Breast epithelium (tissue), 4 donors: ENCODE measurements at places on chromosomes 7 and 10.
A peak's percentile ranks its signal among the peaks of the same experiment; 100 is the strongest.

GRCh38 chr10:73862011-73862410, 12.3 kb downstream of the CAMK2G start:
- DNase-seq = no peak

DNA sequence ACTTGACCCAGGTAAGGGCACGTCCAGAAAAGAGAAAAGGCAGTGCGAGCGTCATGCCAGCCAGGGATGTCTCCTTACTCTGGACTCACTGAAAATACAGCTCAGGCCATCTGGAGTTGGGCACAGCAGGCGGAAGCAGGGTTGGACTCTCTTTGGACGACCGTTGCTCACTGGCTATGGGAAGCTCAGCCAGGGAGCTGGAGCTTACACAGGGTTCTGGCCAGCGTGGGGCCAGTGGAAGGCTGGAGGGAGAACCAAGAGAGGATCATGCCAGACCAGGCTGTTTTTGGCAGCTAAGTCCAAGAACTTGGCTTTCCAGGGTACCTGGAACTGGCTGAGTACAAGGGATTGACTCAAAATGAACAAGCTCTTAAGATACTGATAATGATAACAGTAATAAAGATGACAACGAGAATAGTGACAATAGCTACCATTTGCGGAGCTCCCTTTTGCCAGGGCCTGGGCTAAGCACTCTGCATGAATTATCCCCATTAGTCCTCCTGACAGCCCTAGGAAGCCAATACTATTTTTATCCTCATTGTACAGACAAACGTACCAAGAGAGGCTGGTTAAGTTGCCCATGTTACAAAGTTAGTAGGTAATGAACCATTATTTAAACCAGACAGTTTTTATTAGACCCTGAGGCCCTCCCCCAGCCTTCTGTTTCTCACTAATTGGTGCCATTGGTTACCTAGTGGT, 177.6 kb downstream of the PTPN20 start:
- DNase-seq = no peak

DNA sequence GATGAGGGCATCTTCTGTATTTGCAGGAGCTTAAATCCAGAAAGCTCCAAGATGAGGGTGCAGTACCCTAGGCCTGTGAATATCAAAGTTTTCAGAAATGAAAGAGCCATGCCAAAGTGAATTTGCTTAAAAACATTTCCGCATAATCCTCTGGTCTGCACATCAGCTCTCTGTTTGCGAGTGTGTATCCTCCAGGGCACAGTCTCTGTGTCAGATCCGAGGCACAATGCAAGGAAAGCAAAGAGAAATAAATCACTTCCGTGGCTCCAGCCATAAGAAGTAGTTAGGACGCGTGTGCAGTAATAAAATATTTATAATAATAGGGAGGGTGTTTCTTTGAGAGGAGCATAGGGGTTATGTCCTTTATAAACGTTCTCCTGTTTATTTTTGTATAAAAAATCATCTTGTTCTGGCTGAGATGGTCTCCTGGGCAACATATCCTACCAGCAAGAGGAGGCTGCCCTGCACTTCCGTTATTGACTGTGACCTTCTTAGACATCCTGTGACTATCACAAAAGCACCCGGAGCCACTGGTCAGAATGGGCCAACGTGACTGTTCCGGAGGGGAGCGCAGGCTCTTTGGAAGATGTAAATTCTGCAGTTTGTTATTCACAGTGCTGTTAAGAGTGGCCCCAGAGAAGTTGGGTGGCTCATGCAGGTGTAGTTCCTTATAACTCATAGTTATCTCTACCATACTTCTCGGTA, 667.6 kb upstream of the FOXK1 start:
- no peak for DNase-seq

- DNase-seq = no peak
Measured at GRCh38 chr7:96723622-96724021, 14.0 kb upstream of the SEM1 start.

- DNase-seq = no peak
Measured at GRCh38 chr10:114914560-114914959, 23.4 kb upstream of the TRUB1 start.

GRCh38 chr10:102468683-102469082, 17.3 kb upstream of the C10orf95 start:
- DNase-seq = no peak

DNA sequence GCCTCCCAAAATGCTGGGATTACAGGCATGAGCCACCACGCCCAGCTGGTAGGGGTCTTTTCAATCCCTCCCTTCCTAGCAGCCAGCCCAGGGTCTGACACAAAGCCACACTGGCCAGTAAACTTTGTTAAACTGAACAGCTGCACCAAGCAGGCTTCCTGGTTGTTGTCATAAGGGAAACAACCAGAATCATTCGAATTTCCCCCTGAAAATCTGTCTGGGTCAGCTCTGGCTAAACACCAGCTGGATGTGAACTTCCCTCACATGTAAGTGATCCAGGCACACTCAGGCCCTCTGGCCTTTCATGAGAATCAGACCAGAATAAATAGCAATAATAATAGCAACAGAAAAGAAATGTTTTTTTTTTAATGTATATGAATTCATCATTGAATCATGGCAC, 7.4 kb downstream of the IMPDH1 start:
- DNase-seq = no peak

DNA sequence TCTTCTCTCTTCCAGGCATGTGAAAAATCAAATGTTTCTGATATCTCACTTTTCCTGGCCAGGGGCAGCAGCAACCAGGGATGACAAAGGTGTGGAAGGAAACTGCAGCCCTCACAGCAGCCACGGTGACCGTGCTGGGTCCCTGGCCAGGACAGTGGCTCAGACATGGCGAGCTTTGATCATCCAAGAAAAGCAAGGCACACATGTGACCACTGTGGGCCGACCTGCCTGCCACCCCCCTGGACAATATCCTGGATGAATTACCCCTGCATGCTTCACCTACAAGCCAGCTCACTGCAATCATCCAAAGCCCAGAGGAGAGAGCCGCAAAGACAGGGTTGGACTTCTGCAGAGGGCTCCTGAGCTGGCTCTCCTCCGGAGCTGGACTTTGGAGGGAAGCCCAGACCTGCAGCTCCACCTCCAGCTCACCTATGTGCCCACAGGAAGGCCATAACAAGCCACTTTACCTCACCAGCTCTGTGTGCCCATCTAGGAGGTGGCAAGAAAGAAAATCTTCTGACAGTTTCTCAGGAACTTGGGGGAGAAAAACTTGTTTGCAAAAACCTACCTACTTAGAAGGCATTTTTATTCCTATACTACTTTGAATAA, 2.7 kb downstream of the CHST15 start:
- DNase-seq = peak; percentile 73

DNA sequence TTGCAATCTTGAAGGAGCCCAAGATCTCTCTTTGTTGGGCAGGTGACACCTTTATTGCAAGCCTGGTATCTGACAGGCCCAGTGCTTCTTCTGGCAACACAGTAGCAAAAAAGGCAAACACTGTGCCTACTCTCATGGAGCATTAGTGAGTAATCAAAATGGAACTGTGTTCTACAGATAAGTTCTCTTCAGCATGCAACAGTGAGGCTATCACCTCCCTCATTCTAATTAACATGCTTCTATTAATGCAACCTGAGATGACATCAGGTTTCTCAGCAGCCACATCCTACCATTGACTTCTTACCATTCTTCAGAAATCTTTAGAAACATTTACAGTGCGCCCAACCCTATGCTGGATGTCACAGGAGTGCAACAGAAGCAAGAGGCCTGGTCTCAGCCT, 77.9 kb upstream of the KCNMA1 start:
- no peak for DNase-seq

- no peak for DNase-seq
Measured at GRCh38 chr10:95475827-95476468, 85.2 kb downstream of the SORBS1 start.

DNA sequence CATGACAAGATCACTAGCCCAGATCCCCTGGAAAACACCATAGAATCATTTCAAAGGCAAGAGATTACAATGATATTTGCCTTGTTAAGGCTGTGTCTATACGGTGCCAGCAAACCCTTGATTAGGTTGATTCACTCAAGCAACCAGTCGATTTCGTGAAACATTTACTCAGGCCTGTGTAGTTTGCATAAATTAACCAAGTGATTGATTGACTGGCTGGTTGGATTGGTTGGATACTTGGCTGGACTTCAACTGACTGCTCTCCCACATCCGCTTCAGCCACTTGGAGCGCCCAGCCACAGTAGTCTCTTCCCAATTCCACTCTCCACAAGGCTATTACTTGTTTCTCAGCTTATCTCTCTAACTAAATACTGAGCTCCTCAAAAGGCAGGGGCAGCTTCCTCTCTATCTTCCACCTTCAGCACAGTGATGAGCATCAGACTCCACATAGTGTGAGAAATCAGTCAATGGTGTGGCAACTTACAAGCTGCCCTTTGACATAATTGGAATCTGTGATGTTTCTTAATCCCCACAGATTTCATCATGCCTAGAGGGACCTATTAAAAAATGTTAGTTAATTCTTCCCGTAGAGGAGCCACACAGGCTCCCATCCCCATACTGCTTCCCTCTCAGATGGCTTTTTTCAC, 217.4 kb downstream of the GRM8 start:
- no peak for DNase-seq

GRCh38 chr7:142832417-142832816, 22.5 kb upstream of the EPHB6 start:
- DNase-seq = no peak

DNA sequence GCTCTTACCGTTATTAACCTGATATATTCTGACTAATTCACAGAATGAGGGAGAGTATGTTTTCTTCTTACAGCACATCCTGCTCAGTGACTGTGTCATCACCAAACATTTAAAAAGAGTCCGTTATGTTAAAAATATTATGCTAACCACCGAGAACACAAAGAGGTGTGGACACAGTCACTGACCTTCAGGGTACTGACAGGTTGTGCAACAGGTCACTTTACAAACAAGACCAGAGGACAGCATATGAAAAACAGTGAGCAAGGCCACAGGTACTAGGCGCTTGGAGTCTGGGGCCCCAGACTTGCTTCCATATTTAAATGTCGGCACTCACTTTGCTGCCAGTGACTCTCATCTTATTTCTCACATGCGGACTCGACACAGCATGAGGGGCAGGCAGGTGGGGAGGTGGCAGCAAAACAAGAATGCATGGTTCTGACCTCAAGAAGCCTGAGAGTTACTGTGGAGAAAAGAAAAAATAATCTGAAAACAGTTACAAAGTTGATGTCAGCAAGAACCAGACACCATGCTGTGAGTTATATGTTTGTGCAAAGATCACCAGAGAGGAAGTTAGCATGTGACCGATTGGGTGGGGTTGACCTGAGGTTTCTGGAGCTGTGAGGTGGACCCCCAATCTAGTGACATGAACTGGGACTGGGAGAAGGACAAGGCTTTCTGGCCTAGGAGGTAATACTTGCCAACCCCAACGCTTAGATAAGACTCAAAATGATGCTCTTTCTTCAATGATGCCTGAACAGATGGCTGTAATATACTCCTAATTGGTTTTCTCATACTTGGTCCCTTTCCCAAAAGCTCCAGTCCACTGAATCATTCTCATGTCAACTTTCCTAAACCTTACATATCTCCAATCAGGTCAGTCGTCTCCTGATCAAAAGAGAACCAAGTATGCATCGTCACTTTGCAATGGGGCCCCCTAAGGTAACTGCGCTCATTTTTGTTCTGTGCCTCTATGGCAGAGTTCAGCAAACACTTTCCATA, 102.4 kb downstream of the HIPK2 start:
- no peak for DNase-seq

DNA sequence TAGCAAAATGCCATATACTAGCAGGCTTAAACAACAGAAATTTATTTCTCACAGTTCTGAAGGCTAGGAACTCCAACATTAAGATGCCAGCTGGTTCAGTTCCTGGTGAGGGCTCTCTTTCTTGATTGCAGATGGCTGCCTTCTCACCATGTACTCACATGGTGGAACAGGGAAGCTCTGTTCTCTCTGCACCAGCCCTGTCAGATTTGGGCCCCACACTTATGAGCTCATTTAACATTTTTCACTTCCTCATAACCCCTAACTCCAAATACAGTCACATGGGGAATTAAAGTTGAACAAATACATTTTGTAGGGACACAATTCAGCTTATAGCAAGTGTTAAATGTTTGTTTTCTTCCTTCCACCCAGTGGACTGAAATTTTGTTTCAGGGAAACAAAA, 218.6 kb upstream of the TAC1 start:
- no peak for DNase-seq

DNA sequence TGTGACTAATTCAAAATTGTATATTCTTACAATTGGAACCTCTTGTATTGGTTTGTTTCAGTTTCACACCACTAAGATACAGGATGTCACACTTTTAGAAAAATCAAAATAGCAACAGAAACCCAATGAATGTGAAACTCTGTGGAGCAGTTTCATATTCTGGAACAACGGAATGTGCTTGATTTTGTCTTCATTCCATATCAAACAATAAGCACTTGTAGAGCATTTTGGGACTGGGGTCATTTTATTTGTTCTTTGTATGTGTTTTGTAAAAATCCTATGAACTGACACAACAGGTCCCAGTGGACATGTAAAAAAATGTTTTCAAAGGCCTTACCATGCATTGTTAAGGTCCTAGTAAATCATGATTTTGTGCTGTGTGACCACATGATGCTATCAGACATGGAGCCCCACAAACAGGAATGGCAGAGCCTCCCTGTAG, 123.1 kb downstream of the DKK1 start:
- DNase-seq = no peak
